Activated T-helper 1 cell treated with anti-CD3 and anti-CD28 coated beads, Interleukin-12 subunit alpha, Interleukin-12 subunit beta, Interleukin-2, Interleukin-4 antibody, amounts not matched to agents 30 ng/mL and 10 ng/mL and 1 ng/mL, durations not matched to agents 14 hours and 24 hours and 36 hours (primary cell): ENCODE measurements at places on chromosomes 11 and 22. TPM values are rescaled to one million over a fixed set of nuclear protein-coding genes. Genes with fewer than 3 reads are reported as not detected.

The DDI1 gene
- total RNA-seq, result not detected in 2 replicates

The KCTD14 gene
- total RNA-seq, result 0.16 and 0.49 TPM in 2 replicates

GRCh38 chr22:29310863-29311339 is 4.5 kb downstream of the GAS2L1 start:
- H3K36me3 ChIP-seq, result no peaks in the 10 kb centered on the region
- peaks cover 12% of the 10 kb centered on the region for H3K4me1 ChIP-seq
- H3K27me3 ChIP-seq, result peaks cover 32% of the 10 kb centered on the region
- DNase-seq, result peak; percentile 53
- no peak overlapping the region for H3K4me3 ChIP-seq

GRCh38 chr11:66604155-66604554 is 11.2 kb downstream of the CCS start:
- H3K27me3 ChIP-seq, result no peaks in the 10 kb centered on the region
- H3K4me3 ChIP-seq, result no peak overlapping the region
- DNase-seq, result no peak
- H3K27ac ChIP-seq, result no peak overlapping the region
- H3K4me1 ChIP-seq, result no peaks in the 10 kb centered on the region

- H3K36me3 ChIP-seq, result no peaks in the 10 kb centered on the region
- no peak overlapping the region for H3K4me3 ChIP-seq
- no peaks in the 10 kb centered on the region for H3K4me1 ChIP-seq
Measured at GRCh38 chr11:14022821-14023220, 60.3 kb downstream of the SPON1 start.

The KDM4E gene
- total RNA-seq, result not detected in 2 replicates

GRCh38 chr11:100991541-100991940 is 138.1 kb downstream of the PGR start:
- no peaks in the 10 kb centered on the region for H3K27me3 ChIP-seq
- H3K27ac ChIP-seq, result no peak overlapping the region
- no peaks in the 10 kb centered on the region for H3K4me1 ChIP-seq

- no peaks in the 10 kb centered on the region for H3K36me3 ChIP-seq
- H3K27ac ChIP-seq, result no peak overlapping the region
- DNase-seq, result no peak
- no peaks in the 10 kb centered on the region for H3K27me3 ChIP-seq
- no peaks in the 10 kb centered on the region for H3K4me1 ChIP-seq
Measured at GRCh38 chr11:79081471-79082031, 359.3 kb downstream of the TENM4 start.

The GDPD5 gene
- total RNA-seq, result 9.7 and 13.5 TPM in 2 replicates

The VSIG10L2 gene
- not detected in 2 replicates for total RNA-seq

DNA sequence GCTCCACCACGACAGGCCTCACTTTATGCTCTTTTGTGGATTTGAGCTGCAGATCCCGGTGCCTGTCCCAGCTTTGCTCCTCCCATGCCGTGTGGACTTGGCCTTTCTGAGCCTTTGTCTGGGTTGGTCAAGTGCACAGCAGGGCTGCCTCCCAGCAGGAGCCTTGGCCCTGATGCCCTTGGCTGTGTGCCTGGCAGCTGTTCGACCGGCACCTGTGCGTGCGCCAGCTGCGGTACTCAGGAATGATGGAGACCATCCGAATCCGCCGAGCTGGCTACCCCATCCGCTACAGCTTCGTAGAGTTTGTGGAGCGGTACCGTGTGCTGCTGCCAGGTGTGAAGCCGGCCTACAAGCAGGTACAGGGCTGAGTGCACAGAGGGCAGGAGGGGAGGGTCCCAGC is 46.5 kb downstream of the MYO7A start:
- no peak for DNase-seq
- H3K4me3 ChIP-seq, result no peak overlapping the region
- no peaks in the 10 kb centered on the region for H3K4me1 ChIP-seq

- H3K4me1 ChIP-seq, result peaks cover 48% of the 10 kb centered on the region
- H3K4me3 ChIP-seq, result no peak overlapping the region
- DNase-seq, result no peak
- no peaks in the 10 kb centered on the region for H3K27me3 ChIP-seq
- no peak overlapping the region for H3K27ac ChIP-seq
- H3K36me3 ChIP-seq, result peaks cover 36% of the 10 kb centered on the region
Measured at GRCh38 chr11:46675288-46675851, 25.0 kb downstream of the ARHGAP1 start.

- H3K27ac ChIP-seq, result no peak overlapping the region
- H3K4me1 ChIP-seq, result peaks cover 2% of the 10 kb centered on the region
- no peak overlapping the region for H3K4me3 ChIP-seq
- H3K27me3 ChIP-seq, result peaks cover 30% of the 10 kb centered on the region
- DNase-seq, result no peak
Measured at GRCh38 chr22:45667486-45667885, 4.1 kb upstream of the ATXN10 start.

- DNase-seq, result no peak
- H3K27me3 ChIP-seq, result no peaks in the 10 kb centered on the region
Measured at GRCh38 chr11:77386178-77386577, 84.7 kb upstream of the GDPD4 start.

GRCh38 chr22:18133452-18133851 is 16.5 kb upstream of the USP18 start:
- H3K36me3 ChIP-seq, result peaks cover 2% of the 10 kb centered on the region
- no peak for DNase-seq
- H3K27me3 ChIP-seq, result no peaks in the 10 kb centered on the region
- H3K27ac ChIP-seq, result no peak overlapping the region
- no peak overlapping the region for H3K4me3 ChIP-seq

GRCh38 chr22:29511126-29511862 is 31.3 kb downstream of the NEFH start:
- peaks cover 10% of the 10 kb centered on the region for H3K4me1 ChIP-seq
- peak overlapping the region; percentile 7 for H3K27ac ChIP-seq
- peaks cover 42% of the 10 kb centered on the region for H3K36me3 ChIP-seq
- no peak for DNase-seq
- H3K4me3 ChIP-seq, result no peak overlapping the region

DNA sequence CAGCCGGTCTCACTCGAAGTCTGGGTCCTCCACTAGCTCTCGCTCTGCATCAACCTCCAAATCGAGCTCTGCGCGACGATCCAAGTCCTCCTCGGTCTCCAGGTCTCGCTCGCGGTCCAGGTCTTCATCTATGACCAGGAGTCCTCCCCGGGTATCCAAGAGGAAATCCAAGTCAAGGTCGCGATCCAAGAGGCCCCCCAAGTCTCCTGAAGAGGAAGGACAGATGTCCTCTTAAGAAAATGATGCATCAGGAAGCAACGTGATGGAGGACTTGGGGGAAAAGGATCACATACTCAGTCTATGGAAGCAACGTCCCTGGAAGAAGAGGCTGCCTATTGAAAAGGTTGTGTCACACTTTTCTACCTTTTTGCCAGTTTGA is 1.1 kb downstream of the SRSF8 start:
- peaks cover 17% of the 10 kb centered on the region for H3K27me3 ChIP-seq
- H3K4me1 ChIP-seq, result peaks cover 32% of the 10 kb centered on the region
- peak; percentile 40 for DNase-seq
- peak overlapping the region; percentile 95 for H3K4me3 ChIP-seq
- H3K36me3 ChIP-seq, result peaks cover 19% of the 10 kb centered on the region

DNA sequence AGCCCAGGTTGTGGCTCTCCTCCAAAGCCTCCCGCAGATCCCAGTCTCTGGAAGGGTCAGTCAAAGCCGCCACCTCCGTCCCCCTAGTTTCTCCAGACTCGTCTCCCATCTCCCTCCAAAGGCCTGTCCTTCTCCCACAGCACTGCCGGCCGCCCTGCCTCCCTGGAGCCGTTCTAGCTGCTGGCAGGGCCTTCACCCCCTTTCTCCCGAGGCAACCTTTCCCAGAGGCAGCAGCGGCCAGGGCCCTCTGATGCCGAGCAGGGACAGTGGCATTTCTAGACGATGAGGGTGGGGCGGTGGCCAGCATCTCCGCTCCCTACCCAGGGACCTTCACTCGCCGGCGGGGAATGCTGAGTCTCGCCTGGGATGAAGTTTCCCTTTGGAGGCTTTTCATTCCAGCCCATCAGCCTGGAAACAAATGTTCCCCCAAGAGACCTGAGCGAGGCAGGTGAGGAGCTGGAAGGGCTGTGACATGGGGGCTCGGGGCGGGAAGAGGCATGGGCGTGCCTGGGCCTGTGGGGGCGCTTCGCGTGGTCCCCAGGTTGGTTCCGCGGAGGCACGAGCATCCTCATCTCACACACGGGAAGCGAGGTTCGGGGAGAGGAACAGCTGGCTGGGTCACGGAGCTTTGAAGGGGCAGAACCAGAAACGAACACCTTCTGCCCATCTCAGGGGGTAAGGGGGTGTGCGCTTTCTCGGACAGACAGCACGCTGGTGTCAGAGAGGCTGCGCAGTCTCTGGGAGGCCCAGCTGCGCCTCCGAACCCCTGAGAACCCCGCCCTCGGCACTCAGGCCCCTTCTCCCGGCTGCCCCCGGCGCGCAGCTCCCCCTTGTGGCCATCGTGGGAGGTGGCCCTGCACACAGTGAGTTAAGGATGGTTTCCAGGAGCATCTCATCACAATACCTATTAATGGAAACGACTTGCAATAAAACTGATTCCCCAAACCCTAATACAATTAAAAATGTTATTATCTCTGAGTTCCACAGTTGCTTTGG is 18.1 kb upstream of the KLHL35 start:
- no peaks in the 10 kb centered on the region for H3K4me1 ChIP-seq
- no peak overlapping the region for H3K27ac ChIP-seq
- H3K27me3 ChIP-seq, result peaks cover 6% of the 10 kb centered on the region
- peak; percentile 21 for DNase-seq

The KRTAP5-11 gene
- not detected in 2 replicates for total RNA-seq

- H3K36me3 ChIP-seq, result peaks cover 2% of the 10 kb centered on the region
- H3K4me1 ChIP-seq, result no peaks in the 10 kb centered on the region
- no peak overlapping the region for H3K27ac ChIP-seq
Measured at GRCh38 chr11:75024764-75025211, 36.1 kb downstream of the NEU3 start.

DNA sequence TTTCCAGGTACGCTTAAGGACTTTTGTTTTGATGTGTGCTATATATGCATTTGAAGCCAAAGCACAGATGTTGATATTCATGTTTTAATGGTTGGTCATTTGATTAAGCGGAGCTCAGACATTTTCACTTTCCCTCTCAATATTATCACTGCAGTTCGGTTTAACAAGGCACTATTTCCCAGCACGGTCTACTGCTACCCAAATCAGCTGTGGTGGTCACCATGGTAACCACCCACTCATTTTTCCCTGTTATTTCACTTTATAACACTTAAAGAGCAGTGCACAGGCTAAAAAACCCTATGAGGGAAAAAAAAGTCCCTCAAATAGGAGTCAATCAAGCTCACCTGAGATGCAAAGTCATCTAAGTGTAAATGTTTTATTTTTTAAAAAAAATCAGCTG is 439.6 kb upstream of the CCDC90B start:
- no peak for DNase-seq
- H3K4me3 ChIP-seq, result no peak overlapping the region
- peaks cover 6% of the 10 kb centered on the region for H3K4me1 ChIP-seq

The TRIM49 gene
- not detected in 2 replicates for total RNA-seq

DNA sequence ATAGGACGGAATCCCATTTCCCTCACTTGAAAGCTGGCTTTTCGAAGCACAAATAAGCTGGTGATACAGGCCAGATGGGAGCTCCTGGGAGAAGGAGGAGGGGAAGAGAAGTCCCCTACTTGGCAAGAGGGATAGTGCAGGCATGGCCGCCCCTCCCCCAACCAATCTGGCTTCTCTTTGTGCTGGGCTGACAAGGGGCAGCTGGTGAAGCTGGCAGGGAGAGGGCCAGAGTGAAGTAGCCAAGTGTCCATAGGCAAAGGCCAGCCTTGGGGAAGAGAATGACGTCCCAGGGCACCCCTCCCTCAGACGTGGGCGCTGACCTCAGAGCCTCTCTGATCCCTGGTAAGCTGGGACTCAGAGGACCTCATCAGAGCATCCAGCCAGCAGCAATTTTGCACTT is 78.7 kb upstream of the GRAMD1B start:
- H3K36me3 ChIP-seq, result peaks cover 3% of the 10 kb centered on the region
- H3K27ac ChIP-seq, result no peak overlapping the region
- no peak for DNase-seq
- peaks cover 14% of the 10 kb centered on the region for H3K4me1 ChIP-seq
- H3K4me3 ChIP-seq, result no peak overlapping the region

DNA sequence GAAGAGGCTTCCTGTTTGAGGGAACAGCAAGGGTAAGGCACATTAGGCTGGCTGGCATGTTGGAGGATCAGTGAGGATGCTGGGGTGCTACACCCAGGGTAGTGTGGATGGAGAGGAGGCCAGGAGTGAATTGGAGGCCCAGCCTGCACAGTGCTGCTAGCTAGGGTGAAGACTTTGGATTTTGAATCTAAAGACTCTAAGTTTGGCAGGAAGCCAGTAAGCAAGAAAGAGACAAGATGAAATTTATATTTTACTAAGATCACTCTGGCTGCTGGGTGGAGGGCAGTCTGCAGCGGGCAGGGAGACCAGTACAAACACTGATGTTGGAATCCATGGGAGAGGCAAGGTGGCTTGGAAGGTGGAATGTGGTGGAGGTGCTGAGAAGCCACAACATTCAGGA is 43.6 kb downstream of the TSPAN18 start:
- DNase-seq, result no peak
- no peak overlapping the region for H3K27ac ChIP-seq
- H3K4me1 ChIP-seq, result no peaks in the 10 kb centered on the region
- H3K36me3 ChIP-seq, result peaks cover 7% of the 10 kb centered on the region

The OR56B1 gene
- total RNA-seq, result not detected in 2 replicates

GRCh38 chr22:25390297-25391240 is 171.1 kb downstream of the CRYBB2 start:
- H3K27ac ChIP-seq, result no peak overlapping the region
- H3K36me3 ChIP-seq, result no peaks in the 10 kb centered on the region
- peaks cover 39% of the 10 kb centered on the region for H3K4me1 ChIP-seq
- H3K27me3 ChIP-seq, result no peaks in the 10 kb centered on the region
- no peak overlapping the region for H3K4me3 ChIP-seq
- no peak for DNase-seq

GRCh38 chr11:67576735-67577475 is 6.7 kb upstream of the GSTP1 start:
- DNase-seq, result no peak
- H3K36me3 ChIP-seq, result no peaks in the 10 kb centered on the region
- peaks cover 29% of the 10 kb centered on the region for H3K27me3 ChIP-seq
- no peak overlapping the region for H3K4me3 ChIP-seq
- H3K27ac ChIP-seq, result no peak overlapping the region

DNA sequence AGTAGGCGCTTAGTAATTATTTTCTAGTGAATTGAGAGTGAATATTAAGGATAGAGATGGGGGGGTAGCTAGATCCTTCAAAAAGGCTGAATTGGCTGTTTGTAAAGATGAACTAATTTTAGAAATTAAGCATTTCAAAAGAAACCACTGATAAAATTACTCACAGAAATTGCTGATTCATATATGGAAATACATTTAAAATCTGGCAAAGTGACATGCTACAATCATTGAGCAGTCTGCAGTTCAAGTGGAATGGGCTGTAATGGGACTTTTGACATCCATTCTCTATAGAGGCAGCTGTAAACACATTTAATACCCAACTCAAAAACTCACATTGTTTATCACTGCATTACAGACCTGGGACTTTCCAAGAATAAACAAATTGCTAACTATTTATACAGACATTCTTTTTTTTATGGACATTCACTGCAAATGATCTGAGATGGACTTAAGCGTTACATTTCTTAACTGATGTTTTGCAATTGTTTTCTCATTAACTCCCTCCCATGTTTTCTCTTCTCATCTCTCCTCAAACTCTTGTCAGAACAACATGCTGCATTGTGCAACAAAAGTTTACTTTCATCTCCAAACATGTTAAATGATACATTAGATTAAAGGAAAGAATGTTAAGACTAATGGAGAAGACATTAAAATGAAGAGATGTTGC is 42.1 kb upstream of the MMP7 start:
- peaks cover 2% of the 10 kb centered on the region for H3K27me3 ChIP-seq
- no peak overlapping the region for H3K27ac ChIP-seq
- DNase-seq, result no peak
- no peak overlapping the region for H3K4me3 ChIP-seq
